Trophoblast cell (in vitro differentiated cells and primary cell): ENCODE measurements at places on chromosomes 16 and 17.
A peak's percentile ranks its signal among the peaks of the same experiment; 100 is the strongest.

DNA sequence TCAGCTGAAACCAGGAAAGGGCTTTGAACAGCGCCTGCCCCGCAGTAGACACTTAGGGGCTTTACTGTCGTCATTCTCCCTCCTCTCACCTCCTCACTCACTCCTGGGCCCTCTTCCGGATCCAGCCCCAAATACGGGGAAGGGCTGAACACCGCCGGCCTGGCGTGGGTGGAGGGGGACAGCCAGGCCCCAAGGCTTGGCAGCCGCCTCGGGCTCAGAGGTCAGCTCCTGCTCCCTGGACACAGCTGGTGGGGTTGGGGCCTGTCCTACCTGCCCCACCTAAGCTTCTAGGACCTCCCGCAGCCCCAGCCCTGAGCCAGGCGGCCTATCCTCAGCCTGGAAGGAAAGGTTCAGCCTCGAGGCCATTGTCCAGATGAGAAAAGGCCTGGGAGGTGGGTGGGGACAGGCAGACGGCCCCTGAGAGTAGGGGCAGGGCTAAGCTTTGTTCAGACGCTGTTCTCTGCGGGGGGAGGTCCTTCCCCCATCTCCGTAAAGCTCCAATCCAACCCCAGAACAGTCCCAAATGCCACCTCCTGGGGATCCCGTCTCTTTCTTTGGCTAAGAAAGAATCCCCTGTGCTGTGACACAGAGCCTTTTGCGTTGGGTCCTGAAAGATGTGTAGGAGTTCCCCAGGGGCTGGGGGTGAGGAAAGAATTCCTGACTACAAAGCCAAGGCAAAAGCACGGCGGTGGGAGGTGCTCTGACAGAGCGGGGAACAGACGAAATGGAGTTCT lies 881 bp upstream of the LLGL1 start:
- H3K27ac ChIP-seq: peak overlapping the region; percentile 72
- H3K4me3 ChIP-seq: peak overlapping the region; percentile 13
- no peak for DNase-seq
- no peaks in the 10 kb centered on the region for H3K27me3 ChIP-seq
- no peaks in the 10 kb centered on the region for H3K36me3 ChIP-seq

- no peaks in the 10 kb centered on the region for H3K27me3 ChIP-seq
- H3K36me3 ChIP-seq: no peaks in the 10 kb centered on the region
- H3K4me3 ChIP-seq: no peak overlapping the region
- H3K4me1 ChIP-seq: peaks cover 4% of the 10 kb centered on the region
- no peak overlapping the region for H3K27ac ChIP-seq
Measured at GRCh38 chr16:57574646-57575467, 32.4 kb downstream of the ADGRG5 start.

- H3K4me1 ChIP-seq: peaks cover 5% of the 10 kb centered on the region
- H3K27ac ChIP-seq: no peak overlapping the region
- no peaks in the 10 kb centered on the region for H3K36me3 ChIP-seq
- H3K4me3 ChIP-seq: no peak overlapping the region
Measured at GRCh38 chr16:85056211-85056748, 28.7 kb downstream of the KIAA0513 start.

GRCh38 chr17:50614471-50615051 lies 20.1 kb upstream of the ABCC3 start:
- H3K4me1 ChIP-seq: no peaks in the 10 kb centered on the region
- H3K27ac ChIP-seq: no peak overlapping the region
- H3K4me3 ChIP-seq: no peak overlapping the region

GRCh38 chr17:75693500-75694481 lies 26.7 kb downstream of the SAP30BP start:
- no peaks in the 10 kb centered on the region for H3K27me3 ChIP-seq
- H3K4me3 ChIP-seq: no peak overlapping the region
- DNase-seq: no peak
- peaks cover 53% of the 10 kb centered on the region for H3K36me3 ChIP-seq

DNA sequence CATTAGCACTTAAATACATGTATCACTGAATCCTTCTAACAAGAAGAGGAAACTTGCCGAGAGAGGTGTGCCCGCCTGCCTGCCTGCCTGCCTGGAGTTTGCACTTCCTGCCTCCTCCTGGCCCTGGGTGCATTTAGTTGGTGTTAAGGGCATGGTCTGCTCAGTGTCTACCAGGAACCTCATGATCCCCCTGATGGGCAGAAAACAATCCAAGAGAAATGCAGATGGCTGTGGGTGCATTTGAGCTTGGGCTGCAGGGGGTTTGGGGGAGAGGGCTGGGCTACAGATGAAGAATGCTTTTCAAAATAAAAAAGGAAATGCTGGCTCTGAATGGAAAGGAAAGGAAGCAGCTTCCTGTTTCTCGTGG lies 10.1 kb downstream of the KSR1 start:
- H3K27me3 ChIP-seq: no peaks in the 10 kb centered on the region
- no peak for DNase-seq
- H3K4me1 ChIP-seq: peaks cover 20% of the 10 kb centered on the region
- H3K4me3 ChIP-seq: no peak overlapping the region
- no peaks in the 10 kb centered on the region for H3K36me3 ChIP-seq
- no peak overlapping the region for H3K27ac ChIP-seq

DNA sequence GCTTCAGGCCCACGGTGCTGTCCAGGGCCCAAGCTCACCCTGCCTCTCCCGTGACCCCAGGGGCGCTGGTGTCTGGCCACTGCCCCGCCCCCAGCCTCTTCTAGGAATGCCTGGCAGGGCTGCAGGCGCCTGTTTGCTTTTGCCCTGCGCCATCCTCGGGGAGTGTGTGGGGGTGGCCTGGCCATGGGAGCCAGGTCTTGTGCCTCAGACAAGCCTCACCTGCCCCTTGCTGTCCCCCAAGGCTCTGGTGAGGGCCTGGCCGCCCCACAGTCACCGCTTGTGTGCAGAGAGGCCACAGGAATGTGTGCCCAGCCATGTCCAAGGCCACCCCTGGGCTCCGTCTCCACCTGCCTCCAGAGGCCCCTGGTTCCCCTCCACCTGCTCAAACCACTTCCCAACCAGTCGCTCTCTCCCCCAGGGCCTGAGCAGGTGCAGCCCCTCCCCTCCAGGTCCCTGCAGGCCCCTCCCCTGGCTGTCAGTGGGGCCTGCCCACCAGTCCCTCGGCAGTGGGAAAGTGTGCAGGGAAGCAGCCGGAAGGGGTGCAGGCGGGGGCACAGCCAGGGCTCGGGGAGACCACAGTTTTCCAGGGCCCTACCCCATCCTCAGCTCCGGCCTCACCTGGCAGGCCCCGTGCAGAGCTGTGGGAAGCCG lies 841 bp upstream of the IGFALS start:
- no peaks in the 10 kb centered on the region for H3K27me3 ChIP-seq
- no peak overlapping the region for H3K27ac ChIP-seq
- no peak for DNase-seq
- peaks cover 27% of the 10 kb centered on the region for H3K36me3 ChIP-seq
- H3K4me3 ChIP-seq: no peak overlapping the region
- no peaks in the 10 kb centered on the region for H3K4me1 ChIP-seq

DNA sequence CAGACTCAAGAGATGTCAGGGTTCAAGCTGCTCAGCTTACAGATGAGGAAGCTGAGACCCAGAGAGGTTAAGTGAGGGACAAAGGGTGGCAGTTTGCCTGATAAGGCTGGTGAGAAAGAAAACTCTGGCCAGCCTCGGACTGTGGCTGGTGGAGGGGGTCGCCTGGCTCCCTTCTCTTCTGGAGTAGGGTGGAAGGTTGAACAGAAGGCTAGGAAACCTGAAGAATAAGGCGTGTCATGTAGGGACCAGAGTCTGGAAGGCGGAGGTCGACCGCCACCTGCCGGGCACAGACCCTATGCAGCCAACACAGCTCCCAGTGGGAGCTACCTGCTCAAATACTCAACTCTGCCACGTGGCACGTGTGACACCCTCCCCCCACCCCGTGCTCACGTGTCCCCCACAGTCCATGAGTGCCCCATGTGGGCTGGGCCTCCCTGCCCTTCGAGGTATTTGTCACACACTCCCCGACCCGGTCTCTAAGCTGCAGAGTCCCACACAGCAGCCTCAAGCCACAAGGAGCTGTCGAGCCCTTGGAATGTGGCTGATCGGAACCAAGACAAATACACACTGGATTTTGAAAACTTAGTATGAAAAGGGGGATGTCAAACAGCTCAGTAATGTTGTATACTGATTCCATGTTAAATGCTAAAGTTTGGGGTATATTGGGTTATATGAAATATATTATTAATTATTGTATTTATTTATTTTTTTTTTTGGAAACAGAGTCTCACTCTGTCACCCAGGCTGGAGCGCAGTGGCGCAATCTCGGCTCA lies 11.8 kb downstream of the HID1 start:
- H3K27me3 ChIP-seq: no peaks in the 10 kb centered on the region
- no peak overlapping the region for H3K27ac ChIP-seq
- H3K4me1 ChIP-seq: peaks cover 1% of the 10 kb centered on the region
- H3K36me3 ChIP-seq: no peaks in the 10 kb centered on the region
- H3K4me3 ChIP-seq: no peak overlapping the region
- DNase-seq: peak; percentile 68

GRCh38 chr17:8126491-8127066 lies 2.7 kb upstream of the HES7 start:
- no peaks in the 10 kb centered on the region for H3K36me3 ChIP-seq
- H3K4me3 ChIP-seq: peak overlapping the region; percentile 65
- DNase-seq: no peak
- H3K4me1 ChIP-seq: peaks cover 26% of the 10 kb centered on the region
